Cardiac muscle cell (in vitro differentiated cells and primary cell): ENCODE measurements at places on chromosomes 3 and 15.
A peak's percentile ranks its signal among the peaks of the same experiment; 100 is the strongest.

- no peak overlapping the region for H3K4me3 ChIP-seq
- H3K4me1 ChIP-seq: no peaks in the 10 kb centered on the region
- H3K27me3 ChIP-seq: no peaks in the 10 kb centered on the region
These were observed 87.3 kb downstream of the PGPEP1L start for GRCh38 chr15:98920091-98920880.

GRCh38 chr3:122937745-122938144 lies 89.8 kb downstream of the SEMA5B start:
- no peak overlapping the region for H3K4me3 ChIP-seq
- H3K27ac ChIP-seq: no peak overlapping the region
- H3K27me3 ChIP-seq: no peaks in the 10 kb centered on the region
- DNase-seq: no peak
- no peaks in the 10 kb centered on the region for H3K36me3 ChIP-seq
- H3K4me1 ChIP-seq: peaks cover 3% of the 10 kb centered on the region

- no peaks in the 10 kb centered on the region for H3K4me1 ChIP-seq
- H3K4me3 ChIP-seq: no peak overlapping the region
- H3K27me3 ChIP-seq: no peaks in the 10 kb centered on the region
- no peak overlapping the region for H3K27ac ChIP-seq
These were observed 33.1 kb upstream of the UBE2Q2 start for GRCh38 chr15:75809986-75810750.

DNA sequence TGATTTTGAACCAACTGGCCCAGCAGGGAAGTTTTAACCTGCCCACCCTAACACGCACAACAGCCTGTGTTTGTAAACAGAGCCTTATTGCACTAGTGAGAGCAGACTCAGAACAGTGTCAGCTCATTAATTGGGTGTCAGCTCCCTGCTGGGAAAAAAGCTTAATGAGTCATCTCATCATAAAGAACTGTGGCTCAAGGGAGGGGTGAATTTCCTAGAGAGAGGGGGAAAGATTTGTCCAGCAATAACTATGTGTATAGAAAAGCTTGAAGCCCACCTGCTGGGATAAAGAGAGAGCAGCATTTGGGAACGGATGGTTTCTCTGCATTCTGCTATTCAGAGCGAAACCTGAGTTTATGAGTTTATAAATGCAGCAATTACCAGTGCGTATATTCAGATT lies 48.9 kb upstream of the GMNC start:
- no peaks in the 10 kb centered on the region for H3K36me3 ChIP-seq
- no peak overlapping the region for H3K4me3 ChIP-seq
- H3K27ac ChIP-seq: no peak overlapping the region

DNA sequence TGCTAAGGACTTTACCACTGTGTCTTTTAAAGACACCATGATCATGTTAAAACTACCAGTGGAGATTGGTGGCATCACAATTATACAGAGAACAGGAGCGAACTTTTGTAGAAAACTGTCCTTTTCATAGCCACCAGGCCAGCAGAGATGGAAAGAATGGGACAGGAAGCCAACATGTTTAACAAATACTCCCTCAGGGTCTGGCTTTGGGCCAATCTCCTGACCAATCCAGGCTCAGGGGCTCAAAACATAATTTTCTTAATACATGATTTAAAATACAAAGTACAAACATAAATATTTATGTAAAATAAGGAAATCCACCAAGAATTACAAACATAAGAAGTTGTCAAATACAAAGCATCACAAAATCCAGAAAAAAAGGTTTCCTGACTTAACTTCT lies 266.0 kb downstream of the VPS13C start:
- H3K36me3 ChIP-seq: no peaks in the 10 kb centered on the region
- no peaks in the 10 kb centered on the region for H3K27me3 ChIP-seq
- no peak overlapping the region for H3K4me3 ChIP-seq
- peak; percentile 6 for DNase-seq
- H3K4me1 ChIP-seq: no peaks in the 10 kb centered on the region

DNA sequence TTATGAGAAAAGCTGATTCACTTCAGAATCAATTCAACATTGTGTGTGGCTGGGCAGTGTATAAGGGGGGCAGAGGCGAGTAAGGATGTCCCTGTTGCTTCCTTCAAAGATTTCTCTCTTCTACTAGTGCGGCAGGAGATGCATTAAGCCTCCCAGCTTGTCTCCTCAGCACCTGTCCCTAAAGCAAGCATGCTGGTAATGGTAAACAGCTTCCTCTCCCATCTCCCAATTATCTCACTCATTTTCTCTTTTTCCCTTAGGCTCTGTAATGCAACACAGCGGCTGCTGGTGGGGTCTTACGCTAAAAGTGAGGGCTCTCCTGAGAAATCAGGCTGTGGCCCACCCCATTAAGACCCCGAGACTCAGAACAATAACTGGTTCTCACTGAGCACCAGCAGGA lies 306.4 kb upstream of the ROPN1 start:
- DNase-seq: no peak
- no peaks in the 10 kb centered on the region for H3K36me3 ChIP-seq
- no peaks in the 10 kb centered on the region for H3K27me3 ChIP-seq
- H3K27ac ChIP-seq: no peak overlapping the region
- H3K4me1 ChIP-seq: no peaks in the 10 kb centered on the region
- no peak overlapping the region for H3K4me3 ChIP-seq

- DNase-seq: peak; percentile 56
- H3K4me3 ChIP-seq: no peak overlapping the region
- H3K27me3 ChIP-seq: no peaks in the 10 kb centered on the region
- no peak overlapping the region for H3K27ac ChIP-seq
- no peaks in the 10 kb centered on the region for H3K36me3 ChIP-seq
These were observed 20.2 kb downstream of the HDAC11 start for GRCh38 chr3:13500133-13500885.

DNA sequence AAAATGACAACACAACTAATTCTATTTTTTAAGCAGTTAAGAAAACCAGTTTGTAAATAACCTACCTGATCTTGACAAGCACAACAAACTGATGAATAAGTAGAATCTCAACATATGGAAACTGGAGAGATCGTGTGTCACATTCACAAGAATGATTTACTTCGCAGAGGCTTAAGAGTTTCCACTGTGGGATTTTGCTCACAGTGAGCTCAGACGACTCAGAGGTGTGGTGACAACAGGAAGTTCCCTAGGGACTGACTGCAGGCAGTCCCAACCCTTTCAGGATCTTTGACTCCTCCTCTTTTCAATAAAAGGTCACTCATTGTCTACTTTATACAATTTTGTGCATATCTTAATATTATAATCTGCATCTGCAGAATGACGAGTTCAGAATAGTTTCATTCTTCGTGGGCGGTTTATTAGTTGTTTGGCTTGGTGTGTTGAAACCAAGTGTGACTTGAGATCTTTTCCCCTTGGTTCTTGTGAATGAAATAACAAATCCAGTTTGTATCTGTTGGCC lies at the start of gene LIPH:
Gene LIPH (minus strand): TSS at position 231 of the 520 bp plus-strand sequence. CDS start 117 bp downstream, at position 114.
- peaks cover 8% of the 10 kb centered on the region for H3K4me1 ChIP-seq
- no peaks in the 10 kb centered on the region for H3K27me3 ChIP-seq
- H3K4me3 ChIP-seq: no peak within 1 kb of the TSS
- DNase-seq: peak; percentile 9
- no peak within 1 kb of the TSS for H3K27ac ChIP-seq

- H3K36me3 ChIP-seq: no peaks in the 10 kb centered on the region
- H3K4me1 ChIP-seq: peaks cover 16% of the 10 kb centered on the region
- H3K4me3 ChIP-seq: no peak overlapping the region
- DNase-seq: peak; percentile 94
These were observed 54.5 kb downstream of the CPN2 start for GRCh38 chr3:194296454-194297263.

DNA sequence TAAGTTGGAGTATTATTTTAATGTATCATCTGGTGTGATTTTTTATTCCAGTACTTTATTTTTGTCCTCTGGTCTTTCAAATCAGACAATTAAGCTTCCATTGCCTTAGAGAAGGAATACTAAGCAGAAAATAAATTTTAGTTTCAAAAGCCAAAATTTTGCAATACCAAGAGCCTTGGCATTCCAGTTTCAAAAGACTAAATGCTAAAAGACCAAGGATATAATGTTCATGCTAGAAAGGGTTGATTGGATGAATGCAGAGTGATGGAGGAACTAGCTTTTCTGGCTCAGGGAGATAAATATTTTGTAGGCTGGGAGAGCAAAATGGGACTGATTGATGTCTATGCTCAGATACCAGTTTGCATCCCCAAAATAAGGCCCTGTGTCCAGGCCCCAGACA lies 6.2 kb downstream of the CD200 start:
- no peaks in the 10 kb centered on the region for H3K27me3 ChIP-seq
- H3K4me1 ChIP-seq: no peaks in the 10 kb centered on the region

DNA sequence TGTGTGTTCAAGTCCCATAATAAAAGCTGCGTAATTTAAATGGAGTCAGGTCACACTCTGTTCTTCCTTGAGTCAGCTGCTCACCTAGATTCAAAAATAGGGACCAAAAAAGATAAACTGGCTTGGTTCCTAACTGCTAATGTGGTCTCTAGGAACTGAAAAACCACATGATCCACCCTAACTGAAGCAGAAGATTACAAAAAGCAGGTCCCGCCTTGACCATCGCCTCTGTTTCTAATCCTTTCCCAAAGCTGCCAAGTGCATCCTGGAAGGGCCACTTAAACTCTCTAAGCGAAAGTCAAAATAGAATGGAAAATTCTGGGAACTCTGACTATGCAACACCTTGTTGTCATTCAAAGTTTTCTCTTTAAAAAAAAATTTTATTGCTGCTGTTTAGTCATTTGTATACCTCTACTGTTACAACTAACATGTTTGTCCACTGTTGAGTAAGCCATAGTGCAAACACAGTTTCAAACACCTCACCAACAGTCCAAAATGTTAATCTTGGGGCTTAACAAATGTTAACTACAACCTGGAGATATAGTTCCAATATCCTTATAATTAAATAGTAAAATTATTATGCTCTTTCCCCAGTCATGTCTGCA lies 88.9 kb upstream of the THBS1 start:
- H3K4me1 ChIP-seq: peaks cover 58% of the 10 kb centered on the region
- peak overlapping the region; percentile 88 for H3K27ac ChIP-seq
- H3K36me3 ChIP-seq: no peaks in the 10 kb centered on the region
- no peaks in the 10 kb centered on the region for H3K27me3 ChIP-seq
- no peak overlapping the region for H3K4me3 ChIP-seq

- H3K27ac ChIP-seq: no peak overlapping the region
- no peak for DNase-seq
- no peak overlapping the region for H3K4me3 ChIP-seq
- no peaks in the 10 kb centered on the region for H3K36me3 ChIP-seq
- H3K27me3 ChIP-seq: no peaks in the 10 kb centered on the region
These were observed 45.0 kb upstream of the CD96 start for GRCh38 chr3:111496894-111497559.

DNA sequence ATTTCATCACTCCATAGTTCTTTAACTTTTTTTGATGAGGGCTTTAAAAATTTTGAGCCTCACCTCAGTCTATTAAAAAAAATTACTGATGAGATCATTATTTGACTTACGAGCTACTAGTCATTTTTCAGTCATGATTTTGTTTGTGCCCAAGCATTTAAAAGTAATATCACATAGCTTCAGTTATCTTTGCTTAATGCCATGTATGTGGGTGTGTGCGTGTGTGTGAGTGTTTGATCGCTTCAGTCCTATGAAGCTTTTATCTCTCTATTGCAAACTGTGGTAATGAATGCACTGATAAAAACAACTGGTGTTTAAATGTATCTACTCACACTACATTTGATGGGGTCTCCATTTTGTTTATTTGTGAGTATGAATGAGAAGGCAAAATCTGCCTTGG lies 49.8 kb downstream of the RSRC1 start:
- H3K27me3 ChIP-seq: no peaks in the 10 kb centered on the region
- H3K4me1 ChIP-seq: no peaks in the 10 kb centered on the region
- DNase-seq: peak; percentile 20

- no peak overlapping the region for H3K4me3 ChIP-seq
- H3K27me3 ChIP-seq: no peaks in the 10 kb centered on the region
- no peak overlapping the region for H3K27ac ChIP-seq
- DNase-seq: no peak
- peaks cover 13% of the 10 kb centered on the region for H3K36me3 ChIP-seq
These were observed 106.6 kb downstream of the MAP4 start for GRCh38 chr3:47909607-47910006.
